Stimulated activated CD8-positive, alpha-beta memory T cell treated with anti-CD3 and anti-CD28 coated beads, Interleukin-15, amount 100 ng/mL, for 48 hours (primary cell): ENCODE measurements at places on chromosomes 3 and 15.

GRCh38 chr3:175150812-175151401, 291.8 kb downstream of the NAALADL2 start:
- no peak for DNase-seq

GRCh38 chr3:110568246-110568645, 503.4 kb upstream of the NECTIN3 start:
- no peak for DNase-seq

GRCh38 chr3:83928903-83929302, 1029.9 kb upstream of the CADM2 start:
- no peak for DNase-seq

DNA sequence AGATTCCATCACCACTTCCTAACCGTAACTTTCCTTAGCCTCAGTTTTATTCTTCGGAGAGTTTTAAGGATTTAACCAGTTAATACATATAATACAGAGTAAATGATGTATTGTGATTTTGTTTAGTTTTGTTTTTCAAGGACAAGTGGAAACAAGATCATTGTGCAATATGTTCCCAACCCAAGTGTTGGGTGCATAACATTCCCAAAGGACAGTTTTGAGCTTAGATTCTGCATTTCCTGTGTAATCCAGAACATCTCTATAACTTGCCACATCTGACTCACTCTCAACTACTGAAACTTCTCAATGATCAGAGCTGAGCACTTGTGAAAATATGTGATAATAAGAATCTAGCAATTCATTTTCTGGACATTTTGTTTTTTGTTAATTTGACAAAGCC, 466.1 kb upstream of the PPP2R3A start:
- no peak for DNase-seq

DNA sequence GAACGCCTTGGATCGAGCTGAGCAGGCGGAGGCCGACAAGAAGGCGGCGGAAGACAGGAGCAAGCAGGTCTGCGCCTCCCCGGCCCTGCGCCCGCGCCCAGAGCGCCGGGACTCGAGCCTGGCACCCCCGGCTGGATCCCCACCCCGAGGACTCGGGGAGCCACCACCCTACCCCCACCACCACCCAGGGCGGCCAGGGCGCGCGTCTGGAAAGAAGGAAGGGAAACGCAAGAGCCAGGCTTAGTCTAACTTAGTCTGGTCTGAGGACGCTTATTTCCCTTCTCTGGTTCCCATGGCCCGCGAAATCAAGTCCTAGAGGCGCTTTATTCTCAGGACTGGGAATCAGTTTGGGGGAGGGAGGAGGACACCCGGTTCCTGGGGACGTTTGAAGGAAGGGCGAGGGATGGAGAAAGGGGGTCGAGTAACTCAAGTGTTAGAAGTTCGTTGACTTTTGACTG, 359 bp downstream of the TPM1 start:
- DNase-seq = no peak

GRCh38 chr3:7682822-7683229, 818.8 kb upstream of the LMCD1 start:
- no peak for DNase-seq

DNA sequence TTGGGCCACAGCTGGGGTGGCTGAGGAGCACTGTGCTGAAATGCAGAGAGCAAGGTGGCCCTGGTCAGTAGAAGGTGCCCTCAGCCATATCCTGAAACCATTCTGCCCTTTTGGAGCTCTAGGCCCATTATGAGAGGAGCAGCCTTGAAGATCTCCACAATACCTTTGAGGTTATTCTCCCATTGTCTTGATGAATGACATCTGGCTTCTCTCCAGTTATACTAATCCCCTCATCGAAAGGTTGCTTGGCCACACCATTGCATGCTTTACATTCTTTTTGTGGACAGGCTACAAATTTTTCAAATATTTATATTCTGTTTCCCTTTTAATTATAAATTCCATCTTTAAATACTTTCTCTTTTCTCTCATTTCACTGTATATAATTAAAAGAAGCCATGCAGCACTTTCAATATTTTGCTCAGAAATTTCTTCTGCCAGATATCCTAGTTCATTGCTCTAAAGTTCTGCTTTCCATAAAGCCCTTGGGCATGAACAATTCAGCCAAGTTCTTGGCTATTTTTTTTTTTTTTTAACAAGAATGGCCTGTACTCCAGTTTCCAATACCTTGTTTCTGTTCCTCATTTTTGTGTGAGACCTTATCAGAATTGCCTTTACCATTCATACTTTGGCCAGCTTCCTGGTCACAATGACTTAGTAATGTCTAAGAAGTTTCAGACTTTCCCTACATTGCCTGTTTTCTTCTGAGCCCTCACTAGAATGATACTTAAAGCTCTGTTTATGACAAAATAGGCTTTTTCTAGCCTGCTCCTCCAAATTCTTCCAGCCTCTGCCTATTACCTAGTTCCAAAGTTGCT, 138.9 kb upstream of the SGO1 start:
- DNase-seq = no peak

- DNase-seq = no peak
Observed at GRCh38 chr3:180280555-180280954, 243.8 kb upstream of the PEX5L start.

DNA sequence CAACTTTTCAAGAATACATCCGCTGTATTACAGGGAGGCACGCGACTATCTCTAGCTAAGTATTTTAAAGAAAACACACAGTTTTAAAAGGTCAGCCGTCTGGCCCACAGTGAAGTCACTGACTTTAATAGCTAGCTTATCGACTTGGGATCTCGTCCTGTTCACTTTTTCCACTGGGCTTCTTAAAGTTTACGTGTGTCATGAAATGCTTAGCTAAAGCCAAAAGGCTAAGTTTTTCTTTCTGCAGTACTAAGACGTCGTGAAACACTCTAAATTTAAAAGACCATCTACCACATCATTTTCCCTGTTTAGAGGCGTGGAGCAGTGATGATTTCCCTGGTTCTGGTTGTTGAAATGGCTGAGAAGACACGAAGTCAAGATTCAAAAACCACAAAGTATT, 27.1 kb downstream of the LRIG1 start:
- no peak for DNase-seq

DNA sequence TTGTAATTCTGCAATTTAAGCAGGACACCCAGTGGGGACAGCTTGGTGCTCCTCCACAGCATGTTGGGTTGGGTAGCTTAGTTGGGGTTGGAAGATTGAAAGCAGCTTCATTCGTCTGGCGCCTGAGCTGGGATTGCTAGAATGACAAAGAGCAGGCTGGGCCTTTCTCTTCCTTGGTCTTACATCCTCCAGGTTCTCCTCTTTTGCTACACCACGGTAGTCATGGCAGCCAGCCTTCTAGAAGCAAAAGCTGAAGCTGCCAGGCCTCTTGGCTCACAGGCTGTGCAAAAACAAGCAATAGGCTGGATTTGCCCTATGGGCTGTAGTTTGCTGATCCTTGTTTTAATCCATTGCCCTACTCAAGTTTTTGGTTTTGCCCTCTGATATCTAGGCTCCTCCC, 3.2 kb upstream of the ANXA2 start:
- DNase-seq = no peak

DNA sequence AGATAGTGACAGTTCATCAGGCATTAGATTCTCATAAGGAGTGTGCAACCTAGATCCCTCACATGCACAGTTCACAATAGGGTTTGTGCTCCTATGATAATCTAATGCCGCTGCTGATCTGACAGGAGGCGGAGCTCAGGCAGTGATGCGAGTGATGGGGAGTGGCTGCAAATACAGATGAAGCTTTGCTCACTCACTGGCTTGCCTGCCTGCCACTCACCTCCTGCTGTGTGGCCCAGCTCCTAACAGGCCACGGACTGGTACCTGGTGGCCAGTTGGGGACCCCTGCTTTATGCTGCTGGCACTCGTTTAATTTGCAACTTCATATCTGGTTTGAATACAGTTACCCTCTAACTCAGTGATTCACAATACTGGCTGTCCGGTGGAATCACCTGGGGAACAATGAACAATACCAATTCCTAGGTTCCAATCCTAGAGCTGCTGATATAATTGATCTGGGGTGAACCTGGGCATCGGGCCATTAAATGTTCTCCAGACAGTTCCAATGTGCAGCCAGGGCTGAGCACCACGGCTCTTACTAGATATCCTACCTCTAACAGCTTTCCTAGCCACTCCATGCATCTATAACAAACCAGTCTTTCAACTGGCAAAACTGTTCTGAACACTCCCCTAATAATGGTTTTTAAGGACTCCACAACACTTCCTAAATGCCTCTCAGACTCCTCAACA, 131.4 kb downstream of the ATP1B3 start:
- no peak for DNase-seq

DNA sequence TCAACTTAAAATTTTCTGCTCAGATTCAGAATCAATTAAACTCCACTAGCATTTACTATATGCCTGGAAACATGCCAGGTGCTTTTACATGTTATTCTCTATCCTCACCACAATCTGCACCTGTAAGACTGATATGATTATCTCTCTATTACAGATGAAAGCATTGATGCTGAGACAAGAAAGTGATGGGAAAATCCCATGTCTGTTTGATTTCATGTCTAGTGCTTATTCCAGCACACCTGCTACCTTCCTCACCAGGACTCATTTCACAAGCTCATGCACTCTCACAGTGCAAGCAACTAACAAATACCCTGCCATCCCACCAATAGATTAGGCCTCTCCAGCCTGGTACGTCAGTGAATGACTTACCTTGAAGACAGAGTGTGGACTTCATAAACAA, 25.0 kb upstream of the BCL6 start:
- DNase-seq = no peak

- DNase-seq = no peak
Observed at GRCh38 chr3:74510261-74510818, 104.1 kb downstream of the CNTN3 start.

DNA sequence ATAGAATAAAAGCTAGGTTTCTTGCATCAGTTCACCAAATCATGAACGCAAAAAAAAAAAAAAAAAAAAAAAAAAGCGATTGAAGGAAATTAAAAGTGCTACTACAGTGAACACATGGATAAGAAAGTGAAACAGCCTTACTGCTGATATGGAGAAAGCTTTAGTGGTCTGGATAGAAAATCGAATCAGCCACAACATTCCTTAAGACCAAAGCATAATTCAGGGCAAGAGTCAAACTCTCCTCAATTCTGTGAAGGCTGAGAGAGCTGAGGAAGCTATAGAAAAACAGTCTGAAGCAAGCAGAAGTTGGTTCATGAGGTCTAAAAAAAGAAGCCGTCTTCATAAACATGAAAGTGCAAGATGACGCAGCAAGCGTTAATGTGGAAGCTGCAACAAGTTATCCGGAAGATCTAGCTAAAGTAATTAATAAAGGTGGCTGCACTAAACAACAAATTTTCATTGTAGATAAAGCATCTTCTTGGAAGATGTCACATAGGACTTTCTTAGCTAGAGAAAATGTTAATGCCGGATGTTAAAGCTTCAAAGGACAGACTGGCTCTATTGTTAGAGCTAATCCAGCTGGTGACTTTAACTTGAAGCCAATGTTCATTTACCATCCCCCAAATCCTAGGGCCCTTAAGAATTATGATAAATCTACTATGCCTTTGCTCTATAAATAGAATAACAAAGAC, 19.2 kb downstream of the P3H2 start:
- no peak for DNase-seq

DNA sequence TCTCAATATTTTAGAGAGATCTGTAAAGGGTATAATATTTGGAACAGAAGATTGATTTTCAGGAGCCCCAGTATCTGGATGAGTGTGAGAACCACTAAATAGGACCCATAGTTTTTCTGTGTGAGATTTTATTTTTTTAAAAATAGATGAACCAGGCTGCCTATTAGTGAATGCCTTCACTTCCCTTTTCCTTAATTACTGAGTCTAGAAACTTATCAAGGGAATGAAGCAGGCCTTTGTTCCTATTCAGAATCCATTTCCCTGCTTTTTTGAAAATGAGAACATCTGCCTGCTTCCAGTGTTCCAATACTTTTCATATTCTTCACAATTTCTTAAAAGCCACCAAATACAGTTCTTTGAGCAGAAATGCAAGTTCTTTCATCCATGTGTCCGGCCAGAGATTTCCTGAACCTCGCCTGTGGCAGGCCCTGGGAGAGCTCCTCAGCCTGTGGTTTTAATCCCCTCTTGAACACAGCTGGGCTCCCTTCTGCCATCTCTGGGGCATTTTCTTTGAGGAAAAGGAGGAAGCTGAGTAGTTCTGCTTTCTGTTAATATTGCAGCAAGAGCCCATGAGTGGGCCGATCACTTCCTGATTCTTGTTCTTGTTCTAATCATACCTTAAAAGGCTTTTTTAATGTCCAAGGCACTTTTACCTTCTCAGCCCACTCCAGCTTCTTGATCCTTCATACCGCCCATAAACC, 4.7 kb downstream of the EHD4 start:
- no peak for DNase-seq

DNA sequence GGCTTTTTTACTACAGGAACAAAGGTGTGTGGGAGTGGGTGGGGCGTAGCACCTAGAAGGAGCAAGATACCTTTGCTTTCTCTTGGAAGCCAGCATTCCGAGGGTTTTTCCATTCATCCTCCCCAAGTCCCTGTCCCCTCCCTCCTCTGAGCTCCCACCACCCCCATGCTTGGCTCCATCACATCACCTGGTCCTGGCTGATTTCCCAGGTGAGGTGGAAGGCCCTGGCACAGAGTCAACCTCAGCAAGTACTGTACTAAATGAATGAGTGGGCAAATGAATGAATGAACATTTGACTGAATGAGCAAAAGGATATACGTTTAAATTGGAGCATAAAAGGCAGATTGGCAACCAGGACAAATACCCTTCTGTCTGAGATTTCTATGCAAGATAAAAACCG, 45.4 kb downstream of the DZIP1L start:
- DNase-seq = no peak

DNA sequence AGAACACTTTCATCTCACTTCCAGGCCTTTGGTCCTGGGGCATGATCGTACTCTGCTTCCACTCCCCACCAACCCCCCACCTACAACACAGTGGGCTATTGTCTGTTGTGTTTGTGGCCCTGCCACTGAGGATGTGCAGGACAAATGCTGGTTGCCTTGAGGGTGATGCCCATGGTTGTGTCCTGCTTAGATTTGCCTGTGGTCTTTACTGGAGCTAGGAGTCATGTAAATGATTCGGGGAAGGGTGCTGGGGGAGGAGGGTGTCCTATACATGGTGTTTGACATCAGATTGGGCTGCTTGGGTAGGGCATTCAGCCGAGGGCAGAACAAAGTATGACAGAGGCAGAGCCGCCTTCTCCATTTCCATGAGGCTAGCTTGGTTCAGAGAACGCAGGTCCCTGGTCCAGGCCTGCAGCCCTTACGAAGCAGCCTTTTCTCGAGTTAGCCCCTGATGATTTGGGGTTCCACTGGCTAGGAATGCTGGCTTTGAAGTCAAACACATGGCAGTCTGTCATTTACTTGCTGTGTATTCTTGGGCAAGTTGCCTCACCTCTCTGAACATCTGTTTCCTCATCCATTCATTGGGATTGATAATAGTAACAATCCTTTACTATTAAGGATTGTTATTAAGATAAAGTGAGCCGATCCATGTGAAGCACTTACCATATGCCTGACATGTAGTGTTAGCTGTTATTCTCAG, 6.9 kb downstream of the CORO2B start:
- DNase-seq = no peak

DNA sequence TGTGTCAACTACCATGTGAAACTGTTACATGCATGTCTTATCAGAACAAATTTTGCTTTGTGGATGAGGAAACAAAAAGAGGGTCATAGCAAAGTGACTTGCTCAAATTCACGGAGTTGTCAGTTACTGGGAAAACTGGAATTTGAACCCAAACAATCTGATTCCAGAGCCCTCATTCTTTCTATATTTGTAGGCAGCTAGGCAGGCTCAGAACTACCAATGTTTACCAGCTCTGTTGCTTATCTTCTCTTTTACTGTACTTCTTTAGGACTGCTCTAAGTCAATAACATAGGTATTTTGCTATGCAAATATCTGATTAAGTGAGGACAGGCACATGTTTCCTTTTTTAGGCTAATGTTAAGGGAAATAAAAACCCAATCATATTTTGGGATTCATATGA, 450.5 kb downstream of the ZPLD1 start:
- no peak for DNase-seq

GRCh38 chr3:74592359-74592758, 22.1 kb downstream of the CNTN3 start:
- no peak for DNase-seq
